Memory B cell (primary cell): ENCODE measurements at places on chromosomes 11 and 22.

- peak; percentile 14 for DNase-seq
These were observed 759 bp downstream of the DESI1 start for GRCh38 chr22:41619979-41620588.

DNA sequence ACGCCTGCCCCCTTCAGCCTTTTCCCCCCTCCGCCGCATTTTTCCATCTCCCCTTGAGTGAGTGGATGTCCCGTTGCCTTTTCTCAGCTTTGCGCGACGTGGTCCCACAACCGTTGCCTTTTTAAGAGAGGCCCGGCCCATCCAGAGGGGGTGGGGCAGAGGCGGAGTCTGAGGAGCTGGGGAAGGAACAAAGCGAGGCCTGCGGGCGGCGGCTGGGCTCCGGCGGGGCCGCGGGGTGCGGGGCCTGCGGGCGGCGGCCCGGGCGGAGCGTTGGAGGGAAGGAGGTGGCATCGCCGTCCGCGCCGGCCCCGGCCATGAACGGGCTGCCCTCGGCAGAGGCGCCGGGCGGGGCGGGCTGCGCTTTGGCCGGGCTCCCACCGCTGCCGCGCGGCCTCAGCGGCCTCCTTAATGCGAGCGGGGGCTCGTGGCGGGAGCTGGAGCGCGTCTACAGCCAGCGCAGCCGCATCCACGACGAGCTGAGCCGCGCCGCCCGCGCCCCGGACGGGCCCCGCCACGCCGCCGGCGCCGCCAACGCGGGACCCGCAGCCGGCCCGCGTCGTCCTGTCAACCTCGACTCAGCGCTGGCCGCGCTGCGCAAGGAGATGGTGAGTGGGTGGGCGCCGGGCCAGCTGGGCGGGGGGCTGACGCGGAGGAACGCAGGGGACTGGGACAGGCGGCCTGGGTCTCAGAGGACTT, at the start of gene FAM89B:
Gene FAM89B, plus strand, starts transcription at position 183 of the 696 bp plus-strand sequence. Its CDS starts 132 bp downstream, at position 315.
- DNase-seq: peak; percentile 76

- DNase-seq: no peak
These were observed 40.9 kb downstream of the RNF141 start for GRCh38 chr11:10499874-10500601.

- no peak for DNase-seq
These were observed 427.3 kb downstream of the BRD1 start for GRCh38 chr22:49400136-49400940.

DNA sequence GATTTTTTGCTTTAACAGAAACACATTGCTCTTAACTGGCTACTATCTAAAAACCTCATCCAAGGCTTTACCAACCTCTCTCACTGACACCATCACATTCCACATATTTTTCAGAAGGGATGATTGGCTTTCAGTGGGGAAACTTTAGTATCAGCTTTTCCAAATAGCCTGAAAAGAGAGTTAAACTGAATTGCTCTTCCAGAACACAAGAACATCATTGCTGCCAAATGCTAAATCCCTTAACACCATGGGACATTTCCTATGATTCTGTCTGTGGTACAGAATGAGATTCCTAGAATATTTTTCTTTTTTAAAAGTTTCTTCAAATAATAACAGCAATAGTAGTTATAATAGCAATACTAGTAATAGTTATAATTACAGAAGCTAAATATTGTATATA, 45.4 kb downstream of the SOX6 start:
- no peak for DNase-seq

DNA sequence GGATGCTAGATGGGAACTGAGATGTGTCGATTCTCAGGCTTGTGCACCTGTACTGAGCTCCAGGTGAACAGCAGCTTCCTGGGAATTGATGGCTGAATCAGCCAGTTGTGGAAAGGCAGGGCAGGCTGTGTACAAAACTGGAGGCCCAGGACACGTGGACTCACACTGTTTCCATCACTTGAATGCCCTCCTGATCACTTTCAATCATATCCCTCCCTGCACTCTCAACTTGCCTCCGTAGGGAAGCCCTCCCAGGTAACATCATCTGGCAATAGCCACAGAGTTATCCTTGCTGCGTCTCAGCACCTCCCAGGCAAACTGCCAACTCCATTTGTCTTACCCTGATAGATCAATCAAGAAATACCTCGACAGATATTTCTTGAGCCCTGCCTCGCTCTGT, 10.1 kb downstream of the FAM83F start:
- DNase-seq: no peak

GRCh38 chr11:81916451-81916850, 817.2 kb downstream of the FAM181B start:
- no peak for DNase-seq

GRCh38 chr11:116422956-116423600, 349.7 kb downstream of the BUD13 start:
- peak; percentile 0 for DNase-seq

- no peak for DNase-seq
These were observed 946.3 kb downstream of the JRKL start for GRCh38 chr11:97336064-97336463.

- no peak for DNase-seq
These were observed 1.6 kb downstream of the TRIM29 start for GRCh38 chr11:120136356-120136755.

DNA sequence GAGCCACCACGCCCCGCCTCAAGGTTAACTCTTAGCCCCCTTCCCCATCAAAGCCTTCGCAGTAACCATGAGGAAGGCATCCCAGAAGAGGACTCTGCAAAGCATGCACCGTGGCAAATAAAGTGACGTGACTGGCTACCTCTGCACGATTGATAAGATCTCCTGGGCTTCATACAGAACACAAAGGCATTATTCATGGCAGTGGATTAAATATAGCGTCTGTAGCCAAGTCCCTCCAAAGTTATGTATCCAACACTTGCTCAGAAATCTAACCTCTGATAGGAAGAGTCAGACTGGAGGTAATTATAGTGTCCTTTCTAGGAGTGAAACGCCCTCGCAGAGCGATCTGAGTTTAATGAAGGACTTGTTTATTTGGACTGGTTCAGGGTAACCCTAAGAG, 22.4 kb downstream of the CPT1A start:
- DNase-seq: no peak
